ENCODE measurements at places on chromosomes 7 and 10.

GRCh38 chr10:62133618-62134017 lies 135.0 kb downstream of the RTKN2 start:
- no peak for DNase-seq

DNA sequence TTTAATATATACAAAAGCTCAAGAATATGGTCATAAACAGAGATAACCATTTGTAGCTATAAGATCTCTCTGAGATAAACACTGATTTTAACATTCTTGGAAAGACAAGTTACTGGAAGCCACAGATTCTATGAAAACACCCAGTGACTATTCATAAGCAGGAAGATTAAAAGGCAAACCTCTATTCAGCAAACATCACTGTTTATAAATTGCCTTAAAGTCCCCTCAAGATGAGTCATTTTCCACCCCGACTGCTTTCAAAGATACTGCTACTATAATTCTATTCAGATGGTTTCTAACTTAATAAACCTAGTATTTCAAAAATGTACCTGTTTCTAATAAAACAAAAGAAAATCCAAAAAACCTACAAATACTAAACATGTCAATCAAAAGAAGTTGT lies 21.0 kb downstream of the TM9SF3 start:
- peak; percentile 52 for DNase-seq

- no peak for DNase-seq
Measured at GRCh38 chr7:26631601-26632000, 232.8 kb downstream of the SKAP2 start.

- DNase-seq: no peak
Measured at GRCh38 chr7:159064816-159065510, 79.7 kb downstream of the VIPR2 start.

GRCh38 chr7:69864822-69865221 lies 266.5 kb downstream of the AUTS2 start:
- DNase-seq: no peak

GRCh38 chr7:122528879-122529481 lies 169.9 kb downstream of the RNF133 start:
- DNase-seq: peak; percentile 37

GRCh38 chr7:148940702-148941597 lies 56.9 kb upstream of the EZH2 start:
- DNase-seq: peak; percentile 85
